Prostate gland (tissue), 2 donors: ENCODE measurements at places on chromosomes 3 and 15.

DNA sequence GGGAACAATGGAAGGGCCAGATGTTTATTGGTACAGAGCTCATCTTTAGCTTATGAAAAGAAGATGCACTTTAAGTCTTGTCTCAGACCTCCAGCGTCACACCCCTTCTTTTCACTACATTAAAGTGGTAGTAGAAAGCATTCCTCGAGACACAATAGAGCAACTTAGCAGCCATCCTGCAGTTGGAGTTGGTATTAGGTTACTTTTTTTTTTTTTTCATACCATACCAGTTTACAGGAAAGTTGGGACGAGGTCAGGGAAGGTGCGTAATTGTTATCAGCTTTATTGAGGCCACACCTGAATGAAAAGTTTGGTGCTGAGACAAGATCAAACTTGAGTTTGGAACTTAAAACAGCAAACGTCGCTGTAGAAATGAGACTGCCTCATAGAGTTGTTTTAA, 203.8 kb downstream of the SOX2 start:
- DNase-seq = peak; percentile 13

DNA sequence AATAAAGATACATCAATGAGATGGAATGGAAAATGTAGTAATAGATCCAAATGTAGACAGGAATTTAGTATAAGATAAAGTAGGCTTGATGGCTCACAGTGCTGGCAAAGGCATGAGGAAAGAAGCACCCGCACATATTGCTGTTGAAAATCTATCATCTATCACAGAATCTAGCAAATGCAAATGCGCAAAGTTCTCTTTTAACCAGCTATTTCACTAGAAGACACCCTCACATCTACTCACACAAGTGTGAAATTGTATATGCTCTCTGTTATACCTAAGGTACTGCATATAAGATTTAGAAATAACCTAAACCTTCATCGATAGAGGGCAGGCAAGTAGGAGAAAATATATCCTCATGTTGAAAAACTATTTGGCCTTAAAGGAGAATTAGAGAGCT, 756.7 kb upstream of the SEMA6D start:
- no peak for DNase-seq

- no peak for DNase-seq
Observed at GRCh38 chr15:94290730-94291129, 59.4 kb downstream of the MCTP2 start.

GRCh38 chr3:40336101-40336500, 26.6 kb downstream of the EIF1B start:
- no peak for DNase-seq

GRCh38 chr3:94336046-94336753, 273.3 kb downstream of the NSUN3 start:
- DNase-seq = peak; percentile 6

GRCh38 chr3:195209083-195209846, 61.7 kb downstream of the XXYLT1 start:
- peak; percentile 3 for DNase-seq

DNA sequence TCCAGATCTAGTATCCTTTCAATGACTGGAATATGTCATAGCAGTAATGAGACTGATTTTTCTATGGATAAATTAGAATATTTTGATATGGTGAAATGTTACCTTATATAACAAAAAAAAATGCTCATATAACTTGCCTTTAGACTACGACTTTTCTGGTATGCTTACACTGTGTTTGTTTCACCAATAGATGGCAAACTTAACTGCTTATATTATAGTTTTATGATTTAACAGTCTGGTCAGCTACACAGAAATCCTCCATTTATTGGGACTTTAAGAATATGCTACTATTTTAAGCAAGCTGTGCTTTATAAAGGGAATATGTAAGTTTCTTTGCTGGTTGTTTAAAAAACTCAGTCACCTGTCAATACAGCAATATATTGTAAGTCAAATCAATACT, 205.6 kb downstream of the VGLL3 start:
- DNase-seq = no peak
